ENCODE measurements at places on chromosomes 2 and 18.

- no peak for DNase-seq
Observed at GRCh38 chr2:239584986-239585385, 184.2 kb upstream of the HDAC4 start.

- no peak for DNase-seq
Observed at GRCh38 chr2:69345434-69345833, 41.6 kb downstream of the GFPT1 start.

- no peak for DNase-seq
Observed at GRCh38 chr2:98343285-98343684, 3.0 kb upstream of the CNGA3 start.

- DNase-seq = peak; percentile 55
Observed at GRCh38 chr2:133790711-133791110, 222.4 kb upstream of the NCKAP5 start.

- DNase-seq = no peak
Observed at GRCh38 chr2:12890481-12890991, 173.8 kb downstream of the TRIB2 start.

GRCh38 chr18:74407888-74408287 lies 49.2 kb downstream of the DIPK1C start:
- DNase-seq = no peak

DNA sequence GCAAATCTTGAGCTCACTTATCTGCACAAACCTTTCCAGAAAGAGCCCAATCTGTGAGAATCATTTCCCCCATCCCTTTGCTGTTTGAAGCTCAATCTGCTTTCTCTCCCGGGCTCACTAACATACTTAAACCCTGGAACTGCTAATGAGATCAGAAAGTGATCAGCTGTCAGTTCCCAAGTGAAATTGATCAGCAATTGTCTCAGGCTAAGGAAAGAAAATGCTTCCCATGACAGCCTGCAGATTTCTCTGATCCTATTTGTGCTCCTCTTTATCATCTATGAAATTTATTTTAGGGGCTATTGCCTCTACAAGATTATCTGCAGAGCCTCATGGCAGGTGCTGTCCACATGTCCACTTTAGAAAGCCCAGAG lies 239.0 kb upstream of the CXCR4 start:
- DNase-seq = no peak

GRCh38 chr2:119484834-119485233 lies 39.4 kb downstream of the SCTR start:
- DNase-seq = no peak

- no peak for DNase-seq
Observed at GRCh38 chr2:641164-641871, 35.9 kb downstream of the TMEM18 start.

DNA sequence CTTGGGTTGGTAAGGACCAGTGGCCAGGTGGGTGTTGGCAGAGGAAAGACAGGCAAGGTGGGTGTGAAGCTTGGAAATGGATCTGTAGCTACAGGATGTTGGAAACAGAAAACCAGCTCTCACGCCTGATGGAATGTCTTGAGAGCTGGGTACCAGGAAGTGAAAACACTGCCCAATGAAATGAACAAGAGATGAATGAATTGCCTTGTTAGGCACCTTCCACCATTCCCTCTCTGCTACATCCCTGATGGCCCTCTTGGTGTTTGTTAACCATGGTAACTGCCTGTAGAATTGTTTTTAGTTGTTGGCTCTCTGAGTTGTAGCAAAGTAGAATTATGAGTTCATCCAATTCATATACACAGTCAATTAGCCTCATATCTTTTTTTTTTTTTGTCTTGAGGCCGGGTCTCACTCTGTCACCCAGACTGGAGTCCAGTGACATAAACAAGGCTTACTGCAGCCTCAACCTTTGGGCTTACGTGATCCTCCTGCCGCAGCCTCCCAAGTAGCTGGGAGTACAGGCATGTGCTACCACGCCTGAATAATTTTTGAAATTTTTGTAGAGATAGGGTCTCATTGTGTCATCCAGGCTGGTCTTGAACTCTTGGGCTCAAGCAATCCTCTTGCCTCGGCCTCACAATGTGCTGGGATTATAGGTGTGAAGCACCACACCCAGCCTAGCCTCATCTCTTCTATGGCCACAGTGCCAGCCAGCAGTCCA lies 9.5 kb downstream of the KCMF1 start:
- DNase-seq = no peak

DNA sequence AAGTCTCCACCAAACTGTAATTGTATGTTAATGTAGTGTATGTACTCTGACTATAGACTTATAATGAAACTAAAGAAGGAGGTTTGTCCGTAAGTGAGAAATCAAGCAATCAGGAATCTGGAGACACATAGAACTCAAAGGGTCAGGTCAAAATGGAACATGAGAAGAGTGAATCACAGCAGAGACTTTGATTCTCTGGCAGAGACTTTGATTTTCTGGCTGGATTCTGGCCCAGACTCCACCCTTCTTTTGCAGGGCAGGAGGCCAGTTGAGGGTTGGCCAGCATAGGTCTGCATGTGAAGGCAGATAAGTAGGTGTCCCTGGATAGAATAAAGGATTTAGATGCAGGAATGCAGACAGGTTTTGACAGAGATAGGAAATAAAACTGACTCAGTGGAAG lies 11.0 kb upstream of the NCKAP5 start:
- DNase-seq = peak; percentile 33

DNA sequence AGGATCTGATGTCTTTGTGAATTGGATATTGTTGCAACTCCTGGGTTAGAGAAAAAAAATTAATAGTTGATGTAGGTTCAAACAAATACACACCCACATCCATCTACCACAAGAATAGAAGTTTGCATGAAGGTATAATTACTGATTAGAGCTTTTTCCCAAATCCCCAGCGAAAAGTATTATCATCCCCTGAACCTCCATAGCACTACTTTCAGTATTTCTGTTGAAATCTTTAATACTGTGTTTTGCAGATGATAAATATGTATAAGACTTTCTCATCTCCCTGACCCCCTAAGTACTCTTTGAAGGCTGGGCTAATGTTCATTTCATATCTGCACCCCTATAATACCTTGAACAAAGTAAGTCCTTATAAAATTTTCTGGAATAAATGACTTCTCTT lies 6.4 kb downstream of the FN1 start:
- DNase-seq = no peak

GRCh38 chr18:6543330-6543908 lies 128.7 kb upstream of the L3MBTL4 start:
- DNase-seq = peak; percentile 57
